PC-3 (cell line): ENCODE measurements at places on chromosomes 16 and 17. TPM values are rescaled to one million over a fixed set of nuclear protein-coding genes. Genes with fewer than 3 reads are reported as not detected.

The SLFN12 gene
- total RNA-seq = not detected in 2 replicates

The IL34 gene
- total RNA-seq = not detected in 2 replicates

The CHD9NB gene
- 0.40 TPM in 1 of 2 replicates, not detected in the other for total RNA-seq

The KRT32 gene
- total RNA-seq = 1.5 TPM in 2 replicates

The CNGB1 gene
- total RNA-seq = 0.04 TPM in 1 of 2 replicates, not detected in the other

The MEIOC gene
- not detected in 2 replicates for total RNA-seq

The NLE1 gene
- 18.6 and 33.5 TPM in 2 replicates for total RNA-seq

The C17orf78 gene
- total RNA-seq = not detected in 2 replicates

The IL17C gene
- total RNA-seq = not detected in 2 replicates

The RNF227 gene
- 0.11 and 0.52 TPM in 2 replicates for total RNA-seq

The MYH8 gene
- total RNA-seq = not detected in 2 replicates

The NPIPB8 gene
- total RNA-seq = 1.1 TPM in 1 of 2 replicates, not detected in the other

The KRT9 gene
- 1.0 TPM in 1 of 2 replicates, not detected in the other for total RNA-seq

The BBS2 gene
- total RNA-seq = 17.6 and 19.2 TPM in 2 replicates

The UTS2R gene
- not detected in 2 replicates for total RNA-seq

The PRSS22 gene
- 36.9 and 42.5 TPM in 2 replicates for total RNA-seq

The KRT33A gene
- total RNA-seq = not detected in 2 replicates

The ZNF205 gene
- 19.0 and 27.0 TPM in 2 replicates for total RNA-seq

The TNFRSF17 gene
- total RNA-seq = not detected in 2 replicates

The MC1R gene
- 4.2 and 6.1 TPM in 2 replicates for total RNA-seq

The KRT25 gene
- total RNA-seq = not detected in 2 replicates

The CTRB1 gene
- total RNA-seq = not detected in 2 replicates

The DNAAF1 gene
- total RNA-seq = not detected in 2 replicates

The CES3 gene
- total RNA-seq = 0.26 and 0.58 TPM in 2 replicates

The CD300A gene
- not detected in 2 replicates for total RNA-seq

The TAOK2 gene
- total RNA-seq = 34.1 and 47.4 TPM in 2 replicates

The POLDIP2 gene
- total RNA-seq = 136 and 137 TPM in 2 replicates

The DRC3 gene
- 1.9 and 2.2 TPM in 2 replicates for total RNA-seq

The TPSG1 gene
- total RNA-seq = not detected in 2 replicates

The SLC16A5 gene
- 1.2 and 1.6 TPM in 2 replicates for total RNA-seq

The CLEC3A gene
- not detected in 2 replicates for total RNA-seq

The ABCA10 gene
- 0.12 and 0.47 TPM in 2 replicates for total RNA-seq

The LITAFD gene
- total RNA-seq = not detected in 2 replicates

The SNRNP25 gene
- total RNA-seq = 45.8 and 62.2 TPM in 2 replicates

The OR4D1 gene
- total RNA-seq = not detected in 2 replicates

The NLRC3 gene
- not detected in 2 replicates for total RNA-seq

The RPA1 gene
- total RNA-seq = 69.1 and 75.5 TPM in 2 replicates
